ENCODE measurements at places on chromosomes 3 and 15.

DNA sequence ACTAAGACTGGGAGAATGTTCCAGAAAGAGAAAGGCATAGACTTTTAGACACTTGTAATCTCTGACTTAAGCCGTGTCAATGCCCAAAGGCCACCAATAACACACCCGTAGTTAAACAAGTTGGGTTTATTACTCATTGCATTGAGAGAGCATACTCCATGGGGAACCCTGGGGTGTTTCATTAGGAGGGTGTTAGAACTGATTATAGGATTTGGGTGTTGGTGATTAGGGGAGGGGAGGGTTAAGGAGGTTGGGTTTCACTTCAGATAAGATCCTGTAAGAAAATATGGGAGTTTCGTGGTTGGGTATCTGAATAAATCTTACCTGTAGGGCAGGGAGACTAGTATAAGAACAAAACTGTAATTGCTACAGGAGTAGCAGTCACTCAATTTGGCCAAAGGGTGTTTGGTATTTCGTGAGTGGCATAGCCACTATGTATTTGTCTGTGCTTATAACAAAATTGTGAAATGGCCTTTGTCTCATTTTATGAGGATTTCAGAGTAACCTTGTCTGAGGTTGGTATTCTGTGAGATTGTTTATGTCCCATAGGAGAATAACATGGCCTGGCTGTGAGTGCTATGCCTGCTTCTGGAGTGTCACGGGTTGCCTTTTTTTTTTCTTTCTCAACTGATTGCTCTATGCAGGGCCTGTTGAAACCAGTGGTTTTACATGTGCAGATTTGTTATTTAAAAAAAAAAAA lies 2.9 kb downstream of the HACD3 start:
- no peak for DNase-seq

- DNase-seq, result no peak
These were observed 211.4 kb upstream of the DPH6 start for GRCh38 chr15:35757361-35757760.

GRCh38 chr3:158369279-158369678 lies 201.7 kb upstream of the MLF1 start:
- no peak for DNase-seq

GRCh38 chr15:100687582-100688141 lies 85.3 kb downstream of the ASB7 start:
- no peak for DNase-seq

DNA sequence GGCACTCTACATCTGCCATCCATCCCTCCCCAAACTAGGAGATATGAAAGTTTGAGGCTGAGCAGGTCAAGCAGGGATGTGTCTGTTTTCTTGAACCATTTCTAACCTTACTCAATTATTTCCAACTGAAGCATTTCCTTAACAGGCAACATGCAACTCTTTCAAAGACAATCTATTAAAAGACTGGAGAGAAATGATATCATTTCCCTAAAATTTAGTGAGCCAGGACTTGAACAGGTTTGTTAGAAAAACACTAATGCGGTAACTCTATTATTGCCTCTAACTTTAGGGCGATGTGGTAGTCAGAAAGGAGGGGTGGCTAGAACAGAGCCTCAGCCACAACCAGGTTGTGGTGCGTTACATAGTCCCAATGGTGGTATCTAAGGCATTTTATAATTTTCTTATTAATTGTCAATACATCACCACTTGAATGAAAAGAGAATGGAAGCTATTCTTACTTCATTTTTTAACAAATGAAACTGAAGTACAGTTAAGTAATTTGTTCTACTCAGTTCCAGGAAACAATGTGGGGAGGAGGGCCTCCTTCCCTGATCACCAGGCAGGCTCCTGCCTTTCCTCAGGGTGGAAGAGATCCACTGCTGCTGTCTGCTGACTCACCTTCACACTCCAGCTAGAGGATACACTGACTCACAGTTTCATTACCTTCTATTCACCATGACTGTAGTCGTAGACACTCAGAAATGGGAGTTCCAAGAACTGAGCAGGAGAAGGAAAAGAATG lies 22.8 kb downstream of the MYO1E start:
- DNase-seq, result no peak

DNA sequence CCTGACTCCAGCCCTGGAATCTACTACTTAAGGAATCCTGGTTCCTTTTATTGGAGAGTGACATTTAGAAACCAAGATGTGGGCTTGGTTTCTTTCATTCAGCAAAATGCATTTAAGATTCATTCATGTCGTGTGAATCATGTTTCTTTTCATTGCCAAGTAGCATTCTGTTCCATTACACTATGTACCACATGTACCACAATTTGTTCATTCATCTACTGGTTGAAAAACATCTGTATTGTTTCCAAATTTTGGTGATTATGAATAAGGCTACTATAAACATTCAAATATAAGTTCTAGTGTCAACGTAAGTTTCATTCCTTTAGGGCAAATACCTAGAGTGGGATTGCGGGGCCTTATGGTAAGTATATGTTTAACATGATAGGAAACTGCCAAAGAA lies 264.2 kb downstream of the VPS13C start:
- DNase-seq, result no peak

- no peak for DNase-seq
These were observed 14.2 kb downstream of the SV2B start for GRCh38 chr15:91114301-91114700.

GRCh38 chr15:69973102-69973714 lies 124.5 kb downstream of the TLE3 start:
- DNase-seq, result no peak

DNA sequence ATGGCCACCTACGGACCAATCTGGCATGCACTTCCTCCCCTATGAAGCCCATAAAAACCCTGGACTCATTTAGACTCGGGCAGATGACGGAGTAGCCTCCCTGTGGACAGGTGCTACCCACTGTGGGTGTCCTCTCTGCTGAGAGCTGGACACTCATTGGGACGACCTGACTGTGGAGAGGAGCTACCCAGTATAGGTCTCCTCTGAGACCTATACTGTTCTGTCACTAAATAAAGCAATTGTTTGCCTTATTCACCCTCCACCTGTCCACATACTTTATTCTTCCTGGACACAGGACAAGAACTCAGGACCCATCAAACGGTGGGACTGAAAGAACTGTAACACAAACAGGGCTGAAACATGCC lies 53.3 kb upstream of the CADM2 start:
- no peak for DNase-seq

GRCh38 chr3:124467980-124468902 lies 262.0 kb upstream of the UMPS start:
- DNase-seq, result peak; percentile 73

DNA sequence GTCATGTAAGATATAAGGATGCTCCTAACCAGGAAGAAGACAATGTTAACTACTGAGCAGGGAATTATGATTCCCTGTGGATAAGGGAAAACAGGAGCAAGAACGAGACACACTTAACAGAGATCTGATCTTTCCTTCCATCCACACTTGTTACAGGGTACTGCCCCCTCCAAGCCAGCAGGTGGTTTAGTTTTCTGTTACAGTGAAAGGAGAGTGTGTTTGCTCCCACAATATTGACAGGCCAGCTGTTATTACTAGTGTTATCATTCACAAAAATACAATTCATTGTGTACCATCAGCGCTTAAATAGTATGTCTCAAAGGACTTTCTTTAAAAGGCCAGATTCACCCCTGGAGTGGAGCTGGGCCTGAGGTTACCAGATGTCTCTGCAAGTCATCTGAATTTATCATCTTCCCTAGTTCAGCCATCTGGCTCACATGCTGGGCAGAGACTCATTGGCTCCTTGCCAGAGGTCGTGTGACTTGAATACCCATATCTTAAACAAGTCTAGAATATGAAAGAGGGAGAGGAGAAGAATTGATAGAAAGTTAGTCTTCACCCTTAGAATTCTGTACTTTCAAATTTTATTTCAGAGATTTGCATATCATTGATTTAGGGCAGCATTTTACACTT lies 16.8 kb upstream of the FMN1 start:
- peak; percentile 91 for DNase-seq

- DNase-seq, result no peak
These were observed 2.5 kb upstream of the TRPM1 start for GRCh38 chr15:31104003-31104402.

DNA sequence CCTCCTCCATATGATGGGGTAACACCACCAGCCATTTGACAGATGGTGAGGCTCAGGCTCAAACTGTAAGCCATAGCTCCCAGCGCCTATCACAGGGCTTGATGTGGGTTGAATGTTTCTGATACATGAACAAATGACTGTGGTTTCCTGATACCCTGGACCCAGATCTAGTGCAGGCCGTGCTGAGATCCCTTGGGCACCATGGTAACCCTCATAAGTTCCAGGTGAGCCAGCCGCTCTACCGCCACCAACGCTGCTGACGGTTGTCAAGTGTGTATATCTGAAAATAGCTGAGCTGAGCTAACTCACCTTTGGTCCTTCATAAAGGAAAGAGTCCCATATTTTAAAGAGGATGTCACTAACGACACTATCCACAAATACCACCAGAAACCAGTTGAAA lies 74.5 kb downstream of the TBC1D2B start:
- DNase-seq, result no peak

DNA sequence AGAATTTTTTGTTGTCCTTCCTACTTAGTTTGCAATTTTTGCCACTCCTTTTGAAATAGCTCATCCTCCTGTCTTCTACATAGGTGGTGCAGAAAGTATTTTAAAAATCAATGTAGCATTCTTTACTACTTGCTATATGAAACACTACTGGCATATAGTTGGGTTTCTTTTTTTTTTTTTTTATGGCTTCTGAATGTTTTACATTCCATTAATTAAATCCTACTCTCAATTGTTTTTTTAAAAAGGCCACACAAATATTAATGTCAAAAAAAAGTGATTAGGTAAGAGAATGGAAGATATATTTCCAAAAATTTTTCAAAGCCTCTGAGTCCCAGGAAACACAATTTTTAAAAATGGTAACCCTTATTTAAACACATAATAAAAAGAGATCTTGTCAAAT lies 262.6 kb downstream of the MAGI1 start:
- DNase-seq, result no peak

GRCh38 chr3:148763156-148763680 lies 64.4 kb upstream of the CPB1 start:
- DNase-seq, result no peak

- DNase-seq, result peak; percentile 95
These were observed 45.6 kb upstream of the CSPG4 start for GRCh38 chr15:75758071-75758872.

DNA sequence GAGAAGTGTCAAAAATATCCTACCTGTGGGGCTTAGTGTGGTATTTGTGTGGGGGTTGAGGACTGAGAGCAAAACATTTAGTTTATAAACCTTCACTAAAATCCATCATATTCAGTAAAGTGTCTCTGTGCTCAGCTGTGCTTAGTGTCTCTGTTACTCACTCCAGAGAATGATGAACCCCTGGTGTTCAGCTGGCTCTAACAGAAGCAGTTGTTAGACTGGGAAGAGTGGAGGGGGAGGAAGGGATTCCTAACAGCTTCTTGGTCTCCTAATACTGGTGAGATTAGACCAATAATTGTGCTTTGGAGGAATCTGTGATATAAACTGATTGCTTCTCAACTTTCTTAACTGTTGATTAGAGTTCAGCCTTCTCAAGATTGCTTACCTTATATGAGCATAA lies 1123.5 kb downstream of the ROBO2 start:
- DNase-seq, result no peak

DNA sequence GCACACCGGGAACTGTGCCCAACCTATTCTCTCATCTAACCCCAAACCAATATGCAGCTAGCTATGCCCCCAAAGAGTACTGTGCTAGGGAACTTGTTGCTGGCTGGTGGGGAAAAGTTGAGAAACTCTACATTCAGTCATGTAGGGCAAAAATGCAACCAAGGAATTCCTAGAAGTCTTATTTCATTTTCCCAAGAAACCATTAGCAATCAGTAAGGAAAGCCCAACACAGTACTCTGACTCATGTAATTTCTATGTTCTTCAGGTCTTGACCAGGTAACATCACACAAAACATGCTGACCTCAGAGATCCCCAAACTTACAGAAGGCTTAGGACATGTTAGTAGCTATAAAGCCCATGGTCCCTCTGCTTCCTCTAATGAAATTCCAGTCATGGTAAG lies 52.1 kb downstream of the TASOR start:
- no peak for DNase-seq

DNA sequence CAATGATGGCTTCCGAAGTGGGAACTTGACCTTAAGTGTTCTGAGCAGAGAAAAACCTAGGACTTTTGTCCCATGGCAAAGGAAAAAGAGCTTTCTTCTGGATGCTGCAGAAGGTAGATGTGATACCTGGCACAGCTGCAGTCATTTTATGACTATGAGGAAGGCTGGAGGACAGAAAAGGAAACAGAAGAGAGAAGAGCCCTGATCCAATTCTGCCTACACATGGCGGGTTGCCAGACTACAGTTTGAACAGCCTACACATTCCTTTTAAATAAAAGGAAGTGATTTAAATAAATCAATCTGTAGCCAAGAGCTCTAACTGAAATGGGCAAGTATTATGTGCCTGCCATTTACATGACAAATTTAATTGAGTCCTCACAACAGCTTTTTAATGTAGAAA lies 43.6 kb upstream of the CHRNB4 start:
- DNase-seq, result peak; percentile 77

DNA sequence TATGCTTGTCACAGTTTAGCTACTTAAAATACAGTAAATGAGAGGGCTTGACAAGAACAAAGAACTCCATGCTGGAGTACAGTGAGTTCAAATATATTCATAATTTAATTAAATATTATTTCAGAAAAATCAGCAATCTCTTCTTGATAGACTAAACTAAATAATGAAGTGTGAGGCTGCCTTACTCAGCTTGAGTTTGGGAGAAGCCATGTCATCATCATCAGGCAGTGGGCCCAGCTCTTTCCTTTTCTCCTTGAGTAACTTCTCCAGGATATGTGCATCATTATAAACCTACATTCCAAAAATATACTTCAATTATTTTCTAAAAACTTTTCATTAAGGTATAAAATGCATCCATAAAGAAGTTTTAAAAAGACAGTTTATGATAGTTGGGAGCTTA lies 70.5 kb downstream of the PBRM1 start:
- DNase-seq, result no peak

- no peak for DNase-seq
These were observed 42.2 kb downstream of the B3GNT5 start for GRCh38 chr3:183295211-183295610.

DNA sequence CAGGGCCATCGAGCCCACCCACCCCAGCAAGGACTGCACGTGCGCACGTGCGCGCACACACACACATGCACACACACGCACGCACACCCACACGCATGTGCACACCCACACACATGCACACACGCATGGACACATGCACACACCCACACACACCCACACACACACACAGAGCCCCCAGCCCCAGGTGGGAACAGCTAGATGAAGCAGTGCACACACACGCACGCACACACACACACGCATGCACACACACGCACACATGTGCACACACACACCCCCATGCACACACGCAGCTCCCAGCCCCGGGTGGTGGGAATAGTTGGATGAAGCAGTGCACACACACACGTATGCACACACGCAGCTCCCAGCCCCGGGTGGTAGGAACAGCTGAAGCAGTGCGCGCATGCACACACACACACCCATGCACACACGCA lies 158.6 kb downstream of the XXYLT1 start:
- DNase-seq, result no peak

- DNase-seq, result peak; percentile 71
These were observed 61.8 kb downstream of the ZBTB20 start for GRCh38 chr3:115085197-115085865.
